ENCODE measurements at places on chromosomes 4 and X.

DNA sequence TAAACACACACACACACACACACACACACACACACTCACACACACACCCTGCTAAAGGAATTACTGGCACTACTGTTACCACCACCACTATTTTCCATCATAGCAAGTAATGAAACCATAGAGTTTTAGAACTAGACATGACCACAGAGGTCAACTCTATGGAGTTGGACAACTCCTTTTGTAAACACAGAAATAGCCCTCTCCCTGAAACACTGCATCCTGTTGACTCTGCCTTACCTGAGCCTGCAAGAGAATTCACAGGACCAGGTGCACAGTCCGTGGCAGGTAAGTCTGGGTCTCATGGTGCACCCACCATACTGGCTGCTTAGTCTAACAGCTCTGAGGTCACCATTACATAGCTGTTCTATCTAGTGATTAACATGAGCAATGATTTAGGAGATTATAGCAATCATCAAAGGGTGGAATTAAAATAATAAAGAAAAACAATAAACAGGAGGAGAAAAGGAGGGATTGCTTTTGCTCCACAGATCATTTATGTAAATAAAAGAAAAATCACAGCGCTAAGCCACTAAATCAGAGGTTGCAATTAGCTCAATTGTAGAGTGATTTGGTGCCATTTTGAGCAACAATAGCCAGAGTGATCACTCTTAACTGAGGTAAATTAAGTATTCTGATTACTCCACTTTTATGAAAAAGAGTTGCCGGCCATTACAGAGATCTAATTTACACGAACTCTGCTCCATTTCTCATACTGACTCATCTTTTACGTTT, 340.0 kb upstream of the RASGEF1B start:
- DNase-seq, result no peak

GRCh38 chrX:104419211-104419610, 146.8 kb upstream of the IL1RAPL2 start:
- DNase-seq, result peak; percentile 8

GRCh38 chrX:57929373-57929772, 19.1 kb upstream of the ZXDA start:
- DNase-seq, result peak; percentile 13

- DNase-seq, result no peak
These were observed 71.5 kb downstream of the AFF1 start for GRCh38 chr4:87006426-87006675.

DNA sequence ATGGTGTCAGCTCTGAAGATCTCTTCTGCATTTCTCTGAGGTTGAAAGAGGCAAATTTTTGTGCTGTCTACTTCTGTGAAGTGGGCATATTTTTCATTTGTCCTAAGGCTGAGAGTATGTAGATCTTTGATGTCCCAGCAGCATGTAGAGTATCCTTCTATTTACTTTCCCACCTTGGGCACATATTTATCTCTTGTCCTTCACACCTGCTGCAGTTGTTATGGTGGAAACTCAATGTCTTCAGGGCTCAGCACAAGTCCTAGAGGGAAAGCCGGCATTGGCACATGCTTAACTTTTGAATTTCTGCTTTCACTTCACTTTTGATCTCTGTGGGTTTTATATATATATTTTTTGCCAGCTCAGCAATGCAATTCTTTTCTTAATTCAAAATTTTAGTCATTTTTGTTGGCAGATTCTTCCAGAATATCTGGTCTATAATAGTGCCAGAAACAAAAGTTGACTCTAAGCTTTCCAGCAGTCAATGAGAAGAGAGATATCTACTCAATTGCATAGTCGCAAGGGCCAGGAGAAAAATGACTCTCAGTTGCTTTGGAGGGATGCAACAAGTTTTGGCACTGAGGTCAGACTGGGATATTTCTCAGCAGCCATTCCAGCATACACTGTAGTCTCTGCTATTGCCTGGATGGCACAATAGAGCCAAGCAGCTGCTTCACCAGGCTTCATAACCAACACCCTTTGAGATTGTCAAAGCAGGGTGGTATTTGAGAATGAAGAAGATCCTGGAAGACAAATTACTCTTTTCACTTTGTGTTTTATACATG, 127.8 kb upstream of the FAT1 start:
- DNase-seq, result no peak

DNA sequence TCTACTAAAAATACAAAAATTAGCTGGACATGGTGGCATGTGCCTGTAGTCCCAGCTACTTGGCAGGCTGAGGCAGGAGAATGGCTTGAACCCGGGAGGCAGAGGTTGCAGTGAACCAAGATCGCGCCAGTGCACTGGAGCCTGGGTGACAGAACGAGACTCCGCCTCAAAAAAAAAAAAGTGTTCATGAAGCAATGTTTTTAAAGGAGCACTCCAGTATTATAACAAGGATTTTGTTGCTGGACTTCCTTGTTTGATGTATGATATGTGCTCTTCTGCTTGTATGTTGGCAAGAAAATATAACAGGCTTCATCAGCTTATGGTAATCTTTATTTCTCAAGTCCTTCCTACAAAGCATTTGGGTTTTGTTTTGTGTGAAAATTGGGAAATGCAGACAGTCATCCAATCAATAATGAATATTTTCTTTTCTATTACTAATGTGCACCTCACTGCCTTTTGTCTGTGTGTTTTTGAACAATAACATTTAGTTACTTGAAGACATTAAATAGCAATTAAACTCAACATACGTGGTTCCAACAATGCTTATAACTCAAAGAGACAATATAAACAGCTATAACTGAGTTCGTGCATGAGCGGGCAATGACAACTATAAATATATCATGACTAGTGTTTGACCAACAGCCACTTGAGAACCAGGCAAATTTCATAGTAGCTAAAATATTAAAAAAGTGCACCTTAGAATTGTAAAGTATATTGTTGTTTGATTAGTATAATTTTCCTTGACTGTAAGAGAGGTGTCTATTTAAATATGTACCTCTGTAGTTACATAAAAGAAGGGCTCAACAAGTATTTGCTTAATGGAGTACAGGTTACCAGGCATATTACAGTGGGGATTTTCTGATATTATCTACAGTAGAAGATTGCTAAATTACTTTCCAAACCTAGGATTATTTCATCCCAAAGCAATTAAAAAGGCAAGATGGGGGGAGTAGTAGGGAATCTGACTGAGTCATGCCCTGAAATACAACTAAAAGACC, 210.7 kb downstream of the PPP3CA start:
- no peak for DNase-seq

DNA sequence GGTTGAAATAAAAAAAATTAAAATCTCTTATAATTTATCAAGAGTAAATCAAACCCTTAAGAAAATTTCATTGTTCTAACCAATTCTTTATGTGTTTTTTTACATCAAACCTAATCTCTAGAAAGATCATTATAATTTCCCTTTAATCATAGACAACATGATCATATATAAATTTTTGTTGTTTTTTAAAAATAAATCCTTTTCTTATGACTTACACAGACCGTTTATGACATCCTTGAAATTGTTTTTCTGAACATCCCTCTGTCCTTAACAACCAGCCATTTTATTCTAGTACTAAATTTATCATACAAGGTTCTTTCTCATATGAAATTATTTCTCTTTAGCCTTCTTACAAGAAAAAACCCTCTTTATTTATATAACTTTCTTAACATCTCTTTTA, 62.7 kb upstream of the GABRE start:
- DNase-seq, result no peak

DNA sequence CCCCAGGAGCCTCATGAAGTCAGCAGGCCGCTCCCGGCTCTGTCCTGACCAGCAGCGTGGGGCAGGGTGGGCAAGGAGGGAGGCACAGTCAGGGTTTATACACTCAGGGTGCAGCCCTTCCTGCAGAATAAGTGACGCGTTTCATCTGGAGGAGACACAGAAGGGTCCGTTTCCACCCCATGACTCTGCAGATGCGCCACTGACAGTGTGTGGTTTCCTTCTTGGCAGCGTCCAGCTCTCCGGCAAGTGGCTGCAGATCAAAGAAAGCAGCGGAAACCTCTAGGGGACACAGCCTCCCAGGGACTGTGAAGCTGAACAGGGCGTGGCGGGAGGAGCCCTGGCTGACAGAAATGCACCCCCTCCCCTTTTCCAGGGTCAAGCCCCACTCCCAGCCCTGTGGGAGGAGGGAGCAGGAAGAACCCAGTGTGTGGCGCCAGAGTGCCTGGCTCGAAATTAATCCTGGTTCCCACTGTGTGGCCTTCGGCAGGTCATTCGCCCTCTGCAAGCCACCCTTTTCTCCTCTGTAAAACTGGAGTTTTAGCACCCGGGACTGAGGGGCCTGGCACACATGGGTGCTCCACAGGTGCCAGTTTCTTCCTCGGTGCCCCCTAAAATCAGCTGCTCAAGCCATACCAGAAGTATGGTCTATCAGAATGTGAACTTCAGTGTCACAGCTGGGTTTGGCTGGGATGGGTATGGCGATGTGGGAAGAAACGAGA, 17.3 kb upstream of the TBC1D14 start:
- peak; percentile 45 for DNase-seq
